ENCODE measurements at places on chromosomes 16 and 17.

DNA sequence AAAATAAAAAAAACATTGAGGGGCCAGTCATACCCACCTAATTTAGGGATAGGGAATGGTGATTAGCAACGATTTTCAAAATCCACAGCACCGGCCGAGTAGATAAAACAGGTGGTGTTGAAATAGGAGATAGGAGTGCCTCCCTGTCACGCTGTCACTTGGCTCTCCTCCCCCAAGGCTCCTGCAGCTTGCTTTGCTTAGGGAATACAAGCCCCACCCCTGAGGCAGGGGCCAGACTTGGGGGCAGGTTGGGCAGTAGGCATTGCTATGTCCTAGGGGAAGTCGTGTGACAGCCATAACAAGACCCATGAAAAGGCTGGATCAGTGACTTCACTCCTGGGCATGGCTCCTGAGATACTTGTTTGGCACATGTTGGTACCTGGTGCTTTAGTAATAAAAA, 25.8 kb downstream of the POLR2A start:
- DNase-seq: no peak

GRCh38 chr16:4574919-4575705, 19.0 kb downstream of the C16orf96 start:
- no peak for DNase-seq

GRCh38 chr17:77716289-77716926, 242.1 kb upstream of the TNRC6C start:
- no peak for DNase-seq

GRCh38 chr16:5040451-5040850, 6.7 kb upstream of the NAGPA start:
- DNase-seq: no peak

- DNase-seq: peak; percentile 94
Observed at GRCh38 chr17:1714980-1715802, 5.0 kb upstream of the TLCD2 start.

GRCh38 chr17:56891751-56892150, 22.1 kb downstream of the TRIM25 start:
- DNase-seq: no peak

DNA sequence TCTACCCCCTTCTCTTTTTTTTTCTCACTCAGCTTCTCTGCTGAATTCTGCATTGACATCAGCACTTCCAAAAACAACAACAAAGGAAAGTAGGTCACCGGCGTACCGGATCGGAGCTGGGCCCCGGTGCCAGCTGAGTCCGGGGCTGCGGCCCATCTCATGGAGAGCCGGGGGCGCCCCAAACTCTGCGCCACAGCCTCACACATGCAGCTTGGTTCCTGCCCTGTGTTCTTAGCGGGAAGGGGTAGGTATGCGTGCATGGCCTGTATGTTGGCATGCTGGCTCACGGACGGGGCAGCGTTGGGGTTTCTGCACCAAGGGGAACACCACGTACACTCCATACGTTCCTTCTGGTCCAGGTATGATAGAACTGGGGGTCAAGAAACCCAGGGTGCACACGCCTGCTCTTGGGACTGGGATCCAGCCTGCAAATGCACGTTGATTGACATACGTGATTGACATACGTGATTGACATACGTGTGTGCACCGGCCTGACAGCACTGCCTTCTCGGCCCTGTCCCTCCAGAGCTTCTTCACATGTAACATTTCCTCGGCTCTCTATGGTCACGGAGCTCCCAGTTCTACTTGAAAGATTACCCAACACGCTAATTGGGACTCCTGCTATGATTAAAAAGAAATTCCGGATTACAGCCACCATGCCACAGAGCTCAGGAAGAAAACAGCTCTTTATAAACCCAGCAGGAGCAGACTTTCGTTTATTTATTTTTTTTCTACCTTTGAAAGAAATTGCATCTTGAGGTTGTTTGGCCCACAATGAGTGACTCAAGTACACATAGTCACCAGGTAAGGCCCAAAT, 88.7 kb downstream of the RPA1 start:
- DNase-seq: no peak

DNA sequence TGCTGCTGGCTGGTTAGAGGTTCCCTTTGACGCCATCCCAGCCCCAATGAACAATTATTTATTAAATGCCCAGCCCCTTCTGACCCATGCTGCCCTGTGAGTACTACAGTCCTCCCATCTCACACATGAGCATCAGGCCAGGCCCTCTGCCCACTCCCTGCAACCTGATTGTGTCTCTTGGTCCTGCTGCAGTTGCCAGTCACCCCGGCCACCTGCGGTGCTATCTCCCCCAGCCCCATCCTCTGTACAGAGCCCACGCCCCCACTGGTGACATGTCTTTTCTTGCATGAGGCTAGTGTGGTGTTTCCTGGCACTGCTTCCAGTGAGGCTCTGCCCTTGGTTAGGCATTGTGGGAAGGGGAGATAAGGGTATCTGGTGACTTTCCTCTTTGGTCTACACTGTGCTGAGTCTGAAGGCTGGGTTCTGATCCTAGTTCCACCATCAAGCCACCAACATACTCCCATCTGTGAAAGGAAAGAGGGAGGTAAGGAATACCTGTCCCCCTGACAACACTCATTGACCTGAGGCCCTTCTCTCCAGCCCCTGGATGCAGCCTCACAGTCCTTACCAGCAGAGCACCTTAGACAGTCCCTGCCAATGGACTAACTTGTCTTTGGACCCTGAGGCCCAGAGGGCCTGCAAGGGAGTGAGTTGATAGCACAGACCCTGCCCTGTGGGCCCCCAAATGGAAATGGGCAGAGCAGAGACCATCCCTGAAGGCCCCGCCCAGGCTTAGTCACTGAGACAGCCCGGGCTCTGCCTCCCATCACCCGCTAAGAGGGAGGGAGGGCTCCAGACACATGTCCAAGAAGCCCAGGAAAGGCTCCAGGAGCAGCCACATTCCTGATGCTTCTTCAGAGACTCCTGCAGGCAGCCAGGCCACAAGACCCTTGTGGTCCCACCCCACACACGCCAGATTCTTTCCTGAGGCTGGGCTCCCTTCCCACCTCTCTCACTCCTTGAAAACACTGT, 11.3 kb downstream of the CX3CL1 start:
- peak; percentile 24 for DNase-seq

GRCh38 chr16:87384162-87384874, 742 bp upstream of the FBXO31 start:
- no peak for DNase-seq

GRCh38 chr16:48212033-48212432, 32.1 kb upstream of the LONP2 start:
- no peak for DNase-seq

GRCh38 chr16:7268182-7268581, 64.5 kb upstream of the RBFOX1 start:
- DNase-seq: no peak

DNA sequence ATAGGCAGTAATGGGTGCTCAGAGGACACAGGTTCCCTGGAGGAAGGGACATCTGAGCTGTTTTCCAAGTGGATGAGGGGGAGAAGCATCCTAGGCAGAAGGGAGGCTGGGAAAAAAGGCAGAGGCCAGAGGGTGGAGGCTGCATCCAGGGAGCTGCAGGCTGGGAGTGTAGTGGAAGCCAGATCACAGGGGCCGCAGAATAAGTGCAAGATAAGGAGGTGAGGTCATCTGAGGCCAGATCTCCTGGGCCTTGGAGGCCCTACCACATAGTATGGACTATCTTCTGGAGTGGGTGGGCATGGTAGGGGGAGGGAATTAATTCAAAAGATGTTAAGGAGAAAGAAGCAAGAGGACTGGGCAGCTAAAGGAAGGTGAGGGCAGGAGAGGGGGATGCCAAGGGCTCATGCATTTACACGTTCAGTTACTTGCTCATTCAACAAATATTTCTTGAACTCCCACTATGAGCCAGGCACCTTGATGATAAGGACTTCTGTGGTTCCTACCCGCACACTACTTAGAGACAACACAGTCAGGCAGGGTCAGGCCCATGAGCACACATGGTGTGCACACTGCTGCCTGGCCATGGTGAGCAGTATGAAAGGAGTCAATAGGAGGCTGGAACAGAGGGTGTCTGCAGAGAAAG, 2.4 kb upstream of the RIPOR1 start:
- DNase-seq: no peak
